ENCODE measurements at places on chromosomes 1 and 21.
A peak's percentile ranks its signal among the peaks of the same experiment; 100 is the strongest.

DNA sequence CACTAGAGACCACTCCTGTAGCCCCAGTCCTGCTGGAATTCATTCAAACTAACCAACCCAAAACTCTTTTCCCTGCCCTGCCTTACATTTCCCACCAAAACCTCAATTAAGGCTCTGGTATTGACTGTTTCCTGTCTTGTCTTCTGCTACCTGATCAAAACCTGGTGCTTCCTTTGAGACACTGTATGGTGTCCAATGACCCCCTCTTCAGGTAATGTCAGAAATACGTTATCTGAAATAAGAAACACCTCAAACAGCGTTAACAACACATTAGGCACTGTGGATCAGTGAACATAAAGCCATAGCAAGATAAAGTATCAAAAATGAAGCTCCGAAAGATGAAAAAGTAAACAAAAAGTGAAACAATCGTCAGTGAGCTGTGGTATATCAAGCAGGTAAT is 343.2 kb upstream of the ZP4 start:
- no peak for DNase-seq
- no peak overlapping the region for H3K27ac ChIP-seq
- no peaks in the 10 kb centered on the region for H3K27me3 ChIP-seq
- no peaks in the 10 kb centered on the region for H3K4me1 ChIP-seq

- H3K4me3 ChIP-seq: no peak overlapping the region
- peaks cover 29% of the 10 kb centered on the region for H3K36me3 ChIP-seq
- no peak for DNase-seq
These were observed 18.6 kb downstream of the PTTG1IP start for GRCh38 chr21:44854664-44855446.

DNA sequence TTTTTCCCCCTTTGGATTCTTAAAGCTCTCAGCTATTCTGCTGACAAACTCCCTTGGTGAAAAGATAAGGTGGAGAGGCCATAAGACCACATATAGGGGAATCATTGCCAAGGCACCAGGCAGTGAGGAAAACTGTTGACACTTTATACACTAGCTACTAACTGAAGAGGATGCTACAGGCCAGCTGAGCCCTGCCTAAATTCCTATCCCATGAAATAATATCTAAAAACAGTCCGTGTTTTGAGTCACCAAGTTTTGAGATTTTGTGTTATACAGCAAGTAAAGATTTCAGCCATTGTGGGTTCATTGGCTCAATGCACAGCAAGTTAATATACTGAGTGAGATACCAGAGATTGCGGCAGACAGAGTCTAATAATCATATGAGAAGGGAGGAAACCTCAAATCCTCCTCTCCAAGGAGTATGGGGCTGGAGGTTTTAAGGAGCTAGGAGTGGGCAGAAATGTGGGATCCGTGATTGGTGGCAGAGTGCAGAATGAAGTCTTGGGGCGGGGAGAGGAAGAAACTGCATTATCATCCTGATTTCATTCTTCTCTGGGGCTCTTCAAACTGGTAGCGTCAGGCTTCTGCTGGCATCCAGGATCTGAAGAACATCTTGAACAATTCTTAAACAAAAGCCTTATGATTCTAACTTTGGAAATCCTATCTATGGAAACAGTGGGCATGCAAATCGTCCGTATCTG is 9.2 kb downstream of the CLDN8 start:
- H3K27me3 ChIP-seq: no peaks in the 10 kb centered on the region
- no peaks in the 10 kb centered on the region for H3K4me1 ChIP-seq
- no peak overlapping the region for H3K4me3 ChIP-seq
- H3K36me3 ChIP-seq: no peaks in the 10 kb centered on the region
- H3K27ac ChIP-seq: no peak overlapping the region

- no peaks in the 10 kb centered on the region for H3K36me3 ChIP-seq
- no peak overlapping the region for H3K4me3 ChIP-seq
- peak overlapping the region; percentile 96 for H3K27ac ChIP-seq
- H3K27me3 ChIP-seq: no peaks in the 10 kb centered on the region
These were observed 1.2 kb upstream of the PSMB2 start for GRCh38 chr1:35642471-35642955.

GRCh38 chr1:50651476-50652263 is 228.4 kb upstream of the DMRTA2 start:
- H3K36me3 ChIP-seq: no peaks in the 10 kb centered on the region
- H3K27me3 ChIP-seq: no peaks in the 10 kb centered on the region
- H3K4me3 ChIP-seq: no peak overlapping the region
- H3K27ac ChIP-seq: no peak overlapping the region
- peaks cover 13% of the 10 kb centered on the region for H3K4me1 ChIP-seq

All from body of pancreas (tissue), 4 donors.